Left colon (tissue), 2 donors: ENCODE measurements at places on chromosomes 13 and 19. TPM values are rescaled to one million over a fixed set of nuclear protein-coding genes. Genes with fewer than 3 reads are reported as not detected.

Gene TMEM59L
- 0.40 TPM for total RNA-seq

Gene ZNF865
- 13.0 TPM for total RNA-seq

Gene CLEC17A
- 0.15 TPM for total RNA-seq

Gene FFAR2
- 1.2 TPM for total RNA-seq

Gene SGTA
- total RNA-seq, result 39.6 TPM

Gene YIPF2
- total RNA-seq, result 64.8 TPM

Gene S1PR2
- 5.2 TPM for total RNA-seq

Gene CYP4F8
- total RNA-seq, result not detected

DNA sequence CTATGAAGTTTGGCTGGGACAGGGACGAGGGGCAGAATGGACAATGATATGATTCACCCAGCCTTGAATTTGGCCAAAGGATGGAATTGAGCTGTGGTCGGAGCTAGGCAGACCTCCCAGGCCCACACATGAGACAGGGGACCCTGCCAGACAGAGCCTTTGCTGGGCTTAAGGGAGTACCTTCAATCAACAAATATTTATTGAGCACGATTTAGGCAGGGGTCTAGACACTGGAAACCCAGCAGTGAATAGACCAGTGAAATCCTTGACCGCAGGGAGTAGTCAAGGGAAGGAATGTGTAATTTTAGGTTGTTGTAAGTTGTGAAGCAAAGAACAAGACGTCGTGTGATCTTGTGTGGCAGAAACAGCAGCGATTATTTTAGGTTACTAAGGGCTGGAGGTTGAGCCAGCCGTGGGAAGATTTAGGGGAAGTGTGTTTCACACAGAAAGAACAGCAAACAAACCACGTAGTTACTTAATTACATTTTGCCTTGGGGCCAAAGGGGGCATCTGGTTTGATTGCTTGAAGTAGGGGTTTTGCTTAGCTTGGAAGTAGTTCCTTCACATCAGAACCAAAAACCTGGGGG is 16.9 kb upstream of the AP1M2 start:
- peak; percentile 17 for DNase-seq

- no peak for DNase-seq
These were observed 26.1 kb upstream of the CYP2A7 start for GRCh38 chr19:40907968-40908735.

DNA sequence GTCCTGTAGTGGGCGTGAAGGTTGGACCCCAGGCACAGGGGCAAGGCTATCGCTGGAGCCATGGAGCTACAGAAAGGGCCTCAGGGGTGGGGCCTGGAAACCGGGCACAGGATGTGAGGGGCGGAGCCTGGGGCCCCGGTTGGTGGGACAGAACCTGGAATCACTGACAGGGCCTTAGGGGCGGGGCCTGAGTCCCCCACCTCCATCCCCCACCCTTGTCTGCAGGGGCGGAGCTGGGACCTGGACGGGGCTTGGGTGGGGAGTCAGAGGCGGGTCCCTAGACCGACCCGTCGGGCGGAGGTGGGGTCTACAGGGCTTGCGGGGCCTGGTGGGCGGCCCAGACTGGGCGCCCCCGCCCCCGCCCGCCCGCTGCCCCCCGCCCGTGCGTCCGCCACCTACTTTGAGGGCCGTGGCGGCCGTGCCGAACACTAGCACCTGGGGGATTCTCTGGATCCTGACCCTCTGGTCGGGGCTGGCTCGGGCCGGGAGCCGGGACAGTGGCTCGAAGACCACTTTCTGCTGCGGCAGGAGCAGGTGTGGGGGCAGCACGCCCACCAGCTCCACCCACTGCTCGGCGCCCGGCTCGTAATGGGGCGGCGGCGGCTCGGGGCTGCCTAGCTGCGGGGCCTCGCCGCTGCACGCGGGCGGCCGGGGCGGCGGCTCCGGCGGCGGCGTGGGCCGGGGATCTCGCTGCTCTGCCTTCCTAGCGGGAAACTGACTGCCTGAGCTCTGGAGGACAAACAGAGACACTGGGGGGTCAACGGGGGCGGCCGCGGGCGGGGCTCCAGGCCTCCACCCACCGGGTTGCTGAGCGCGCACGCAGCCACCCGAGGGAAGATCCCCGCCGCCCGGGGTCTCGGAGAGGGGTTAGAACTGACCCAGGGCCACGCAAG is 26.3 kb downstream of the DCAF15 start:
- DNase-seq, result peak; percentile 85

DNA sequence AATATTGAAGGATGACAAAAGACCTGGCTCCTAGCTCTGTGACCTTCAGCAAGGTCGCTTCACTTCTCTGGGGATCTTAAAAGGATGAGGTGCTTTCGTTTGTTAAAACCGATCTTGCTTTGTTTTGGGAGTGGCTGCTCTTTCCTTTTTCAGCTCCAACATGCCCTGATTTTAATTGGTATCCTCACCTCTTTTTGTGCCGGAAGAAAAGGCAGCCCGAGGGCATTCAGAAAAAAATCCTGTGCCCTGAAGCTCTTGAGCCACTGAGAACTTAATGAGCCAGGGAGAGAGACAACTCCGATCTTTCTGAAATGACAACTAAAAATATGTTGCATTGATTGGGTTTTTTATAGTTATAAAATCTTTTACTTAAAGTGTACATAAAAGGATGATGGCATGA is 19.4 kb downstream of the CLDN10 start:
- DNase-seq, result no peak

- DNase-seq, result no peak
These were observed 452.5 kb upstream of the ARGLU1 start for GRCh38 chr13:107020393-107020792.

GRCh38 chr13:99905814-99906213 is 65.8 kb downstream of the ZIC5 start:
- no peak for DNase-seq

- no peak for DNase-seq
These were observed 41.5 kb downstream of the COMP start for GRCh38 chr19:18749362-18750231.

DNA sequence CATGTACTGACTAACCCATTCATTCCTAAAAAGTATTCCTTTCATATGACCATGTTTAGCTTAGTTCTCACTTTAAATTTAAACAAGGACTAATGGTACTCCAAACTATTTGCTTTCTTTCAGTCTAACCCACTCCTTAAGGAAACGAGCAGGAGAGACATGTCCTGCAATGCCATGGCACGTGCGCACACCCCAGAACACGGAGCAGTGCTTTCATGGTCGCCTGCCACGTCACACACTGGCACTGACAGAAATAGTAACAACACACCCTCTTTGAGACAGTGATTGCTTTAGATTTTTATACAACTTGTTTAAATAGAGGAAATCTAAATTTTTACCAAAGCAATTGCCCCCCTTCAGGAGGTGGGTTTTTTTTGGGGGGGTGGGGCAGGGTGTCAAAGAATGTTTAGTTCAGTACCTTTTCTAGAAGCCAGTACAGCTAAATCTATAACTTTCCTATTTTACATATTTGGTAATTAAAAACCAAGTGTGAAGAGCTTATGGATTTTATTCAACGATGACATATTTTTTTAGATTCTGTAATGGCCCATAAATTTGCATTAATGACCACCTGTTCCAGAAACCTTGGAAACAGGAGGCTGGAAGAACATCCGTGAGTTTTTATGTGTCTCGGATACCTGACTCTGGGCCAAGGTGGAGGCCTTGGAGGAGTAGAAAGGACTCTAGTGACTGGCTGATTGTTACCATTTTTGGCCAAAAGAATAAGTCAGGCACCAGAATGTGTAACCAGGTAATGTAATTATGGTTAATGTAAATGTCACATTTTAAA is 247.1 kb downstream of the DCT start:
- no peak for DNase-seq

GRCh38 chr13:104895521-104895920 is 1639.9 kb downstream of the EFNB2 start:
- no peak for DNase-seq

GRCh38 chr19:7063339-7063738 is 4.9 kb upstream of the MBD3L3 start:
- no peak for DNase-seq

DNA sequence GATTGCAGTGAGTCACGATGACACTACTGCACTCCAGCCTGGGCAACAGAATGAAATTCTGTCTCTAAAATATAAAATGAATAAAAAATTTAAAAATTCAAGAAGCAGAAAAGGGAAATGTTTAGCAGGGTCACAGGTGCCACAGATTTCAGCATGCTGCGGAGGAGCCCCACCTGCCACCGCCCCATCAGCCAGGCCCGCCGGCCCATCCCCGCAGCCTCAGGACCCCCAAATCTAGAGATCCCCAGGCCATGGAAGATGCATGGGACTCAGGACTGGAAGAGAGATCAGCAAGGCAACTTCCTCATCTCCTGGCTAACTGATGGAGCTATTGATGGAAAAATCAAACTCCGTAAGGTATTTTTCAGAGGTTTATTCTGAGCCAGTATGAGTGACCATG is 208.2 kb downstream of the UQCRFS1 start:
- DNase-seq, result no peak

GRCh38 chr19:42282819-42283187 is 13.8 kb downstream of the CIC start:
- no peak for DNase-seq

- no peak for DNase-seq
These were observed 120.9 kb upstream of the KL start for GRCh38 chr13:32895296-32895695.

GRCh38 chr13:38775085-38775484 is 88.2 kb downstream of the FREM2 start:
- DNase-seq, result no peak

DNA sequence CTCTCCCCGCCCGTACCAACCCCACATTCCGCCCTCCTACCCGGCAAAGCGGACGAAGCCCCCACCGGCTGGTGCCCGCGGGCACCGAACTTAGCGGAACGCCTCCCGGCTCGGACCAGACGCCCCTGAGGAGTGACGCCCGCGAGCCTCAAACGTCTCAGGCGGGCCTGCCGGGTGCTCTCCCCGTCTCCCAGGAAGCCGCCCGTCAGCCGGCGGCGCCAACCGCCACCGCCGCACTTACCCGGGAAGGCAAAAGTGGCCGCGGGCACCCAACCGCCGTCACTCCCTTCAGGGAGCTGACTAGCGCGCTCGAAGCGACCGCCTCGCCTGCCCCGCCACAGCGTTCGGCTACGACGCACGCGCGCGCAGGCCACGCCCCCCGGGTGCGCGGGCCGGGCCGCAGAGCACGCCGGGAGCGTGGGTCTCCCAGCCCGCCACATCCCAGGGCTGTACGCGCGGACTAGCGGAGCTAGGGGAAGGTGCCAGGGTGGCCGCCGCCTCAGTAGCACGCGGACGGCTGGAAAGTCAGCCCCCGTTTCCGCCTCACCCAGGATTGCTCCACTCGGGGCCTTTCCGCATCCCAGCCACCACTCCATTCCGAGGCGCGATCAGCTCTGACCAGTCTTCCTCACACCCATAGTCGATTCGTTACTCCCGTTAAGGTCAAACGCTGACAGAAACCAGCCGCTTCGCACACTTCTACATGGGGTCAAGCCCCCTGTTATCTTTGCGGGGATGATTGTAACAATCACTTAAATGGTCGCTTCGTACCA is at the start of gene TEX30:
TSS of gene TEX30 (minus strand) at position 346 of the 773 bp plus-strand sequence. CDS start 3,760 bp downstream, outside the sequence.
- peak; percentile 88 for DNase-seq

DNA sequence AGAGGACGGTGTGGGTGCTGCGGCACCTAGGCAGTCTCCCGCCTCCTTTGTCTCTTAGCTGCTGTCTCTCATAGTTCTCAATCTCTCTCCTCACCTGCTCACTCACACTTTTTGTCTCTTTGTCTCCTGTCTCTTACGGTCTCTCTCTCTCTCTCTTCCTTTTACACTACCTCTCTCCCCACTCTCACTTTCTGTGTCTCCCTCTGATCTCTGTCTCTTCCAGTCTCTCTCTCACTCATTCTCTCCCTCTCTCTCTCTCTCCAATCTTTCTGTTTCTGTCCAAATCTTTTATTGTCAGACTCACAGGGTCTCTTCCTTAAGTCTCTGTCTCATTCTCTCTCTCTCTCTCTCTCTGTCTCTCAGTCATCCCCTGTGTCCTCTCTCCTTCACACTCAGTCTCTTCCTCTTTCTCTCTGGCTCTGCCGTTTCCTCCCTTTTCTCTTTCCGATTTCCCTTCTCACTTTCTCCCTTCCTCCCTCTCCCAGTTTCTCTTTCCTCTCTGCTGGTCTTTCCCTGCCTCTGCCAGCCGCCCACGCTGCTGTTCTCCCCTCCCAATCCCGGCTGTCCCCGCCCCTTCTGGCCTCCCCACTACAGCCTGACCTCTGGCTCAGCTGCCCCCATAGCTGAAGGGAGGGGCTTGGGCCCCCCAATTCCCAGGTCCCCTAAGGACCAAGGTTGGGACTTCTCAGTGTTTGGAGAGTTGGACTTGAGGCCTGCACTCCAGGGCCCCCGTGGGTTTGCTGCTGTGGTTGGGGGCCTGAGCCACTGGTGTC is at the start of gene PLEKHA4:
TSS of gene PLEKHA4 (minus strand) at position 504 of the 773 bp plus-strand sequence. CDS start 997 bp downstream, outside the sequence.
- DNase-seq, result peak; percentile 60

DNA sequence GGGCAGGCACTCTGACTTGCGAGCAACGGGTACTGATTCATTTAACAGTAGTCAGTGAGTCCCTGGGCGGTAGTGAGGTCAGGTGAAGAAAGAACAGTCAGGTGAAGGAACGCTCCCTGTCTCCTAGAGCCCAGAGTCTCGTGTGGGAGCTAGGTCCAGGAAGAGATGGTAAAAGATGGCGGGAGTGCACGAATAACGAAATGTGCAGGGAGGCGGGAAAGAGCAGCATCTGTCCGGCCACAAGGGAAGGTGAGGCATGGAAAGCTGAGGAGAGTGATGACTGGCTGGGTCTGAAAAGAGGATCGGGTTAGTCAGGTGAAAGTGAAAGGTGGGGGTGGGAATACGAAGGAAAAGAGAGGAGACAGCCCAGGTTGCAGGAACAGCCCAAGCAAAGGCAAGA is 63.9 kb upstream of the SLC15A1 start:
- DNase-seq, result no peak

DNA sequence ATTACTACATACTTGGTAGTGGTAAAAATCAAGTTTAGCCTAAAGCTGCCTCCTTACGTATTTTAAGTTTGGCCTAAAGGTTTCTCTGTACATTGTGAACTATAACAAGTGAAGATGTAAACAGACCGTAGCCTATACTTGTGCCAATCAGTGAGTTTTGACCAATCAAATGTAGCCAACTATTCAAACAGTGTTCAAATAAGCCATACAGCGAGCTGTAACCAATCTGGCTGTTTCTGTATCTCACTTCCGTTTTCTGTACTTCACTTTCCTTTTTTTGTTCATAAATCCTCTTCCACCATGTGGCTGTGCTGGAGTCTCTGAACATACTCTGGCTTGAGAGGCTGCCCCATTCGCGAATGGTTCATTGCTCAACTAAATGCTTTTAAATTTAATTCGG is 2504.6 kb downstream of the PCDH9 start:
- DNase-seq, result no peak

- DNase-seq, result peak; percentile 37
These were observed 5.9 kb downstream of the ANO8 start for GRCh38 chr19:17328517-17329365.

DNA sequence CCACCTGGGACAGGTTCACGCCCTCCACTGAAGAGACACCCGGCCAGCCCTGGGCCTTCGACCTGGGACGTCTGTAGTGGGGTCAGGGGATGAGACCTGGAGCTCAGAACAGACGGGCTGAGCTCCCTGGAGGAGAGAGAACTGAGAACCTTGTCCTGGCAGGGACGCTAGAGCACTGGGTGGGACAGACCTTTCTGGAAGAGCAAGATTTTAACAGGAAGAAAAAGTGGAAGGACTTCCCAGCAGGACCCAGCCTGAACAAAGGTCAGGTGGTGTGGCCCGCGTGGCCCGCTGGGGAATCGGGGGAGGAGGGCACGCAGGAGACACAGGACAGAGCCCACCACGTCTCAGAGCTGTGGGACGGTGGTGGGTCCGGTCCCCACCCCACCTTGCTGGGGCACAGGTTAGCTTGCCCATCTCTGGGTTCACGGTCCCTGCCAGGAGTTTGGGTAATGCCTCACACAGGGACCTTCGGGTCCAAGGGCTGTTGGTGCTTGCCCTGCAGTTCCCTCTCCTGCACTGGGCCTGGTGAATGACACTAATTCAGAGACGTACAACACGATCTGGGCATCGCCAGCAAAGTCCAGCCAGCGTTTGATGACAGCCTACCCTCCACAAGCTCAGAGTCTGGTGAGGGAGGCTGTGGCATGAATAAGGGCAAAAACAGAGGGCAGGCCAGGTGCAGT is 1.2 kb upstream of the EFNA2 start:
- DNase-seq, result peak; percentile 72
